ENCODE measurements at places on chromosomes 7 and 10.

DNA sequence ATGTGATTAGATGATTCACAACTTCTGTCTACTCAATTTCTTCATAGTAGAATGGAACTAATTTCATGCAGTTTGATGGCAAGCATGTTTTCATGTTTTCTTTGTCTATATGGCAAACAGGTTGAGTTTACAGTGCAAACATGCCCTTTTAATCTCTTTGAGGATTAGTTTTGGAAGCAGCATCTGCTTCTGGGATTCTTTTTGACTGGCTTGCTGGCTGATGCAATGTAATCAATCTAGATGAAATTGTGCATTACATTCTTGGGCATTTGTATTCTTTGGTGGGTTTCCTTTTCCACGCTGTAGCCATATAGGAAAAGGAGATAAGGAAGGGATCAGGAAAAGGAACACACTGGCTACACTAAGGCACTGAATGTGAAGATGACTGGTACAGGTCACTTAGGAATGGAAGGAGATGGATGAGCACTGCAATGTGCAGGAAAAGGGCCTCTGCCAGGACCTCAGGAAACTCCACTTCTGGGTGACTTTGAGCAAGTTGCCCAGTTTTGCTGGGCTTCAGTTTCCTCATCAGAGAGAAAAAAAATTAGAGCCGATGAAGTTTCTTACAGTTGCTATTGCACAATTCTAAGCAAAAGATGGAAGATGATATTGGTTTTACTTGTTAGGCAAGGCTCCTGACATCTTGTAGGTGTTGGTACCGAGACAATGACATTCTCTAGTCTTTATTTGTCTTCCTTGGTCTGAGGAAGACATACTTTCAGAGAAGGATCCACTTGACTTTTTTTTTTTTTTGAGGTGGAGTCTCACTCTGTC is 269.1 kb downstream of the SUGCT start:
- DNase-seq: no peak

DNA sequence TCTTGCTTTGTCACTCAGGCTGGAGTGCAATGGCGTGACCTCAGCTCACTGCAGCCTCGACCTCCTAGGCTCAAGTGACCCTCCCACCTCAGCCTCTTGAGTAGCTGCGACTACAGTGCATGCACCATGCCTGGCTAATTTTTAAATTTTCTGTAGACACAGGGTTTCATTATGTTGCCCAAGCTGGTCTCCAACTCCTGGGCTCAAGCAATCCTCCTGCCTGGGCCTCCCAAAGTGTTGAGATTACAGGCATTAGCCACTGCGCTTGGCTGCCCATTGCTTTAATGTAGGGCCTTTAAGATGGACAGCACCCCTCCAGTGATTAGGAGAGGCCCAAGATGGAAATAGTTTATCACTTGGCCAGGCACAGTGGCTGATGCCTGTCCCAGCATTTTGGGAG is 39.4 kb downstream of the NIPSNAP2 start:
- DNase-seq: no peak

GRCh38 chr10:16717622-16718395 is 99.4 kb downstream of the RSU1 start:
- no peak for DNase-seq

DNA sequence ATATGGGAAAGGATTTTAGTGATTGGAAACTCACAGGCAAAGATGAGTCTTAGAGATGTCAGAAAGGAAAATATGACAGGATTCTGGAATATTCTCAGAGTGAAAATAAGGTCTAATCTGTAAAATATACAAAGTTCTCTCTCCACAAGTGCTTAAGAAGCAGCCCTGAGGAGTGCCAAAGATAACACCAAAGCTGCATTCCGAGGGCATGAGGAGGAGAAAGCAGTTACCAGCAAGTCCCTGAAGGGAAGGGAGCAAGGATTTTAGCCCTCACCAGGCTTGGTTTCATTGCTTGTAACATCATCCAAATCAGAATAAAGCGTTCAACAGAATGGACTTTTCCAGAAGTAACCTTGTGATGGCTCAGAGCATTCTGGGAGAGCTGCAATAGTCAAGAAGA is 31.4 kb upstream of the DLX6 start:
- no peak for DNase-seq

- no peak for DNase-seq
Measured at GRCh38 chr7:47483604-47484273, 98.2 kb downstream of the TNS3 start.

DNA sequence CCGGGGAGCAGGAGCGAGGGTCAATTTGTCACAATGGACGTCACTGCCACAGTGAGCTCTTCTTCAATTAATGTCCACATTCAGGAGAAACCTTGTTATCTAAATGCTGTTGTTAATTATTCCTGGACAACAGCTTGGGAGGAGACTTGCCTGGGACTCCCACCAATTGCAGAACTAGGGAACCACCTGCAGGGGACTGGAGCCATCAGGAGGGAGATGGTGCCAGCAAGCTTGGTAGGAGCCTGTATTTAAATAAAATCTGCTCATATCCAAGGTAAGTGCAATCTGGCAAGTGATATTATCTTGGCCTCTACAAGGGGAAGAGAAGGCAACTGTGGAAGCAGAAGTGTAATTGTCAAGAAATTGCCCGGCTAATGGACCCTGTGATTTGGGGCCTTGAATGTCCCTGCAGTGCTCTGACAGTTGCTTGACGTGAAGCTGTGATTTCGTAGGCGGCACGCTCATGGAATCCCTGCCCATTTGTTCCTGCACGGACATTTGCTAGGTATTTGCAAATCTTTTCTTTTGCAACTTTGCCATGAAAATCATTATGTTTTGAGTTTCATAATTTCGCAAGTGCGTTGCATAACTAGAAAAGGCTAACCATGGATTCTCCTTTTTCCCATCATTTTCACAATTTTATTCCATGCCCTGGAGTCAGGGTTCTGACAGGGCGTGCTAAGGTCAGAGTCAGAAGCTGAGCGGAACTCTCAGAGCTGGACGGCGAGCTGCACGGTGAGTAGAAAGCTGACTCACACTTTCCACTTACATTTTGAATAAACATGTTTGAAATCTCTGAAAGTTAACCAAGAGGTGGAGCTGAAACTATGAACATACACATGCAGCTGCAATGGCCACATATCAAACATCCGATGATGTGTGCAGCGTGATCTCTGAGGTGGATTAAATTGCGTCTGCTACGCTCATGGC is 84.9 kb upstream of the TCERG1L start:
- DNase-seq: no peak

DNA sequence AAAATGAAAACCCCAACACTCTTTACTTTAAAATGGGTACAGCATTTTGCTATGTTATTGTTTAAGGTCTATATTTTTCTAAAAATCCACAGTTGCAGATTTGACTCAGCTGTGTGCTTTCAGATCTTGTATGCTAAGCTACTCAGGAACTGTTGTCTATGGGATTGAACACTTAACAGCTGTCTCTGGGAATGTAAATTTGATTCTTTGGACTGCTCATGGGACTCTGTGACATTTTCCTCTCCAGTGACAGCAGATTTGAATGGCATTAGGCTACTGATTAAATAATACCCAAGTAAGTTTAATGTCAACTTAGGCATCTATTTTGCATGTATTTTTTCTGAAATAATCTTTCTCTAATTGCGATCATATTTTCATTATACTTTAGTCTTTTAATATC is 1.7 kb upstream of the CD36 start:
- no peak for DNase-seq

DNA sequence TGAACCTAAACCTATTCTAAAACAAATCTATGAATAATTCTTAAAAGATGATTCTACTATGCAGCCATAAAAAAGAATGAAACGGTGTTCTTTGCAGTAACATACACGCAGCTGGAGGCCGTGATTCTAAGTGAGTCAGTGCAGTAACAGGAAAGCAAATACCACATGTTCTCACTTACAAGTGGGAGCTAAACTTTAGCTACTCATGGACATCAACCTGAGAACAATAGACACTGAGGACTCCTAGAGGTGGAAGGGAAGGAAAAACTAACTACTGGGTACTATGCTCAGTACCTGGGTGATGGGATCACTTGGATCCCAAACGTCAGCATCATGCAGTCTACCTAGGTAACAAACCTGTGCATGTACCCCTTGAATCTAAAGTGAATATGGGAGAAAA is 575.0 kb upstream of the MGMT start:
- no peak for DNase-seq

DNA sequence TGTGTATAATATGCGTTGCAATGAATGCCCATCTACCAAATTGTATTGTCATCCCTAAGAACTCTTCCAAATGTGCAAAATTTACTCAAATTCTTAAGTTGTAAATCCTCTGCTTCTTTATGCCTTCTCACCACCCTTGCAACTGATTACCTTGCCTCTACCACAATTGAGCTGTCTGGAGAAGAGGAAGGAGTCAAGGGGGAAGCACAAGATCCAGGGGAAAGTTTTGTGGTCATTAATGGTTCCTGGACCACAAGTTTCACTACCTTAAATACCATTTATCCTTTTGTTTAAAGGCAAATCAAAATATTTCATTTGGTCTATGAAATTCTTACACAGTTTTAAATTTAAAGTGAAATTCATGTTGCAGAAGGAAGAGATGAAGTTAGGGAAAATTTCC is 16.7 kb downstream of the CRPPA start:
- no peak for DNase-seq

- no peak for DNase-seq
Measured at GRCh38 chr7:73635428-73636200, 11.3 kb upstream of the MLXIPL start.

GRCh38 chr10:11210211-11210922 is 192.7 kb downstream of the CELF2 start:
- DNase-seq: no peak

- DNase-seq: no peak
Measured at GRCh38 chr10:112471878-112472487, 25.0 kb downstream of the VTI1A start.

DNA sequence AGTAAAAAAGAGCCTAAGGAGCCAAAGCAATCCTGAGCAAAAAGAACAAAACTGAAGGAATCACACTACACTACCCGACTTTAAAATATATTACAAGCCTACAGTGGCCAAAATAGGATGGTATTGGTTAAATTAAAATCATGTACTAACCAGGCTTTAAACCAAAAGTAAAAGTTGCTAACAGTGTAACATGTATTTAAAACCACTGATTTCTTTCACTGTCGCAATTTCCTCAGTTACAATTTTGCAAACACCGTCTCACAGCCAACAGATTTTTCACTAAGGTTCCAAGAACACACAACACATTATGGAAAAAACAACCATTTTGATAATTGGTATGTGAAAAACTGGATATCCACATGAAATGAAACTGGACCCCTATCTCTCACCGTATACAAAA is 74.0 kb downstream of the JMJD1C start:
- DNase-seq: no peak

GRCh38 chr10:117274509-117274908 is 33.6 kb downstream of the SLC18A2 start:
- DNase-seq: no peak

- DNase-seq: no peak
Measured at GRCh38 chr10:32950591-32951108, 7.4 kb downstream of the ITGB1 start.

DNA sequence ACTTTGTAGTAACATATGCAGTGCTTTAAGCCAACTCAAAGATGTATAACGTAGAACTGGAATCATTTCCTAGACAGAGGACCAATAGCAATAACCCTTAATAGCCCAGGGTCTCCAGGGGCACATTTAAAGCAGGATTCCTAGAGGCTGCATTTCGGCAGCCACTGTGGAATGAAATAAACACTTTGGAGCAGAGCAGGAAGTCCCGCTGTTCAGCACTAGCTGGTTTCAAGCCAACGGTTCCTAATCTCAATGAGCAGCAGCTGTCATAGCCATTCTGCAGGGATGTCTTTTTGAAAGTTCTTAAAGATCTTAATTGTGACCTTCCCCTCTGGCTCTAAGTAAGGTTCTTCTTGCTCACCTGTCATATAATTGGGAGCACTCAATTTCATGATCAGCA is 18.4 kb upstream of the MACROH2A2 start:
- no peak for DNase-seq

GRCh38 chr7:141272417-141272816 is 198.6 kb downstream of the TMEM178B start:
- DNase-seq: no peak

DNA sequence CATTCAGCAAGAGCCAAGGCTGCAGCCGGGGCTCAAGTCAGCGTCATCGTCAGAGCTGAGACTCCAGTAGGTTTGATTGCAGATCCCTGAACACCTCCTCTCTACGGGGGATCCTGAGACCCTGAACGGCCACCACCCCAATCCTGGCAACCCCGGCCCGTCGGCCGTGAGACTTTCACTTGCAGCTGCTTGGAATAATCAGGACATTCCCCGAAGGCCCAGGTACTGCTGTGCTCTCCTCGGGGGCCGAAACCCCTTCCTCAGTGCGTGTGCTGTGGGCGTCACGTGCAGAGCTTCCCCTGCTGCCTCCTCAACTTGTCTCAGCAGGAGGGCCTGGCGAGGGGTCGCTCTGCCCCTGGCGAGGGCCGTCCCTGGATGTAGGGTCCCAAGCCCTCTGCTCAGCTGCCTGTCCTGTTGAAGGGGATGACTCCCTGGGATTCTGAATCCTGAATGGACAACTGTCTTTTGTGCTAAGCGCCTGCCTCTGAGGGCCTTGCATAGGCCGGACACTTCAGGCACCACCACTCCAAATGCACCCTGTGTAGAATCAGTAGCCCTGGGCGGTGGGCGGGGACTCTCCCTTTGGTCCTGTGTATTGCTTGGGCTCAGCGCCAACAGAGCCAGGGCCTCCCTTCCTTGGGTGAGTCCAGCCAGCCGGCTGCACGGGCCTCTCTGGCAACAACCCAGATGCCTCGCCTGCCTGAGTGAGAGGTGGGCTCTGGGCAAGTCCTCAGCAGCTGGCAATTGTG is 63.8 kb upstream of the EBF3 start:
- DNase-seq: no peak

- DNase-seq: no peak
Measured at GRCh38 chr10:71360735-71361134, 36.0 kb upstream of the CDH23 start.

- DNase-seq: no peak
Measured at GRCh38 chr7:40015790-40016296, 65.8 kb downstream of the CDK13 start.

- no peak for DNase-seq
Measured at GRCh38 chr7:69553190-69553589, 45.1 kb upstream of the AUTS2 start.
